Hematopoietic multipotent progenitor cell treated with erythropoietin and hydrocortisone succinate and interleukin-3 and kit ligand, for 4 days (in vitro differentiated cells): ENCODE measurements at places on chromosomes 4 and X.

GRCh38 chr4:176563591-176563990, 229.1 kb downstream of the VEGFC start:
- no peak for DNase-seq

- DNase-seq: no peak
Measured at GRCh38 chrX:69369999-69370398, 134.1 kb upstream of the NALF2 start.

DNA sequence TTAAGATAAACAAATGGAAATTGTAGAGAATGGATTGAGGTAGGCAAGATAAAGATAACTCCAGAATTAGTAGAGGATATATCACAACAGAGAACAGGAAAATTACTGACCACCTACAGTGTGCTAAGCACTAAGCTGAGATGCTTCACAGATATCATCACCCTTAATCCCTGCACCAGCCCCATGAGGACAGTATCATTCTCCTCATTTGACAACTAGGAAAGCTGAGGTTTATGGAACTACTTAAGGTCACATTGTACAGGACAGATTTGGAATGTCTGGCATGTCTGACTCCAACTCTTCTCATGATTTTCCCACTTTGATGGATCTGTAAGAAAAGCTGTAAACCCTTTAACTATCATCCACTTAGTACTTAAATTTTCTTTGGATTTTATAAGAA, 95.5 kb downstream of the CASK start:
- no peak for DNase-seq

DNA sequence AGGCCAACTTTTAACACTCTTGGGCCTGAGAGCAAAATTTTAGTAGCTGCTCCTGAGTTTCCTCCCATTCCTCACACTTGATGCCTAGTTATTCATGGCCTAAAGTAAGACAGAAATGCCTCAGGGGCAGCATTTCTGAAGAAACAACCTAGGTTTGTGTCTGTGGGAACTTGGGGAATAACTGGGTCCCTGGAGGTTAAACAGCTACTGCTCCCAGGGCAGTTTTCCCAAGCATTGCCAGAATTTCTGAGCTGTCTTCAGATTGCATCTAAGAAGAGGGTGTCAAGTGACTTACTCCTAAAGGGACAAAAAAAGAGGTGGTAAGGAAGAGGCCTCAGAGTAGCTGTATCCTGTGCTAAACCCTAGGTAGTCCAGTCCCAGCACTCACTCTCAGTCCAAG, 130.8 kb upstream of the ACSL4 start:
- DNase-seq: no peak

DNA sequence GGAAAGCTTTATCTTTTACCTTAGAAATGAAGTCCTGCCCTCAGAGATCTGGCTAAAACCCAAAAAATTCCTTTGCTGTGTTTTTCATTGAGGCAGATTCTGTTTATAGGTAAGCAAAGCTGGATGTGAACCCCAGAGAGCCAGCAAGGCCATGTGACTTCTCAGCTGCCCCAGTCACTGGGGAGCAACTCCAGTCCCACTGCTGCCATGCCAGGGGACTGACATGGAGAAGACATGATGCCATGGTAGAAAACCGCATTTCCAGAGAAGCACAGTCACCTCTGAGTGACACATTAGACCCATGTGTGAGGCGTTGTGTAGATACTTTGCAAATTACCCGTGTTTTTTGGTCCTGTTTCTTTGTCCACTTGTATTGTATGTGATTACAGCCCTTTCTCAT, 45.4 kb downstream of the PTTG2 start:
- DNase-seq: no peak

DNA sequence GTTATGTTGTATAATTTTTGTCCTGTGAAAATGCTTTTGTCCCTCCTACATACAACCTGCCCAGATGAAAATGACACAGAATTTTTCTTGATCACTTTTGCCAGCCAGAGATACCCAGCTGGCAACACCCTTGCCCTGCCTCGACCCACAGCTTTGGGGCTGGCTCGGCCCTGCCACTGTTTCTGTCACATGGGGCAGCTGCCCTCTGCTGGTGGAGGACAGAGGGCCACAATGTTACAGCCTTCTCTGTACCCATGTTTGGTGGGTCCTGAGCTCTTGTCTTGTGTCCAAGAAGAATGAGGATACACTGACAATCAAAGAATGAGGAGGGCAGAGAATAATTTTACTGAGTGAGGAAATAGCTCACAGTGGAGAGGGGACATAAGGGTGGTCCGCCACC, 31.1 kb downstream of the BMP15 start:
- peak; percentile 27 for DNase-seq

- no peak for DNase-seq
Measured at GRCh38 chr4:3077796-3078195, 3.3 kb downstream of the HTT start.

GRCh38 chr4:64121803-64122202, 287.4 kb downstream of the TECRL start:
- no peak for DNase-seq

DNA sequence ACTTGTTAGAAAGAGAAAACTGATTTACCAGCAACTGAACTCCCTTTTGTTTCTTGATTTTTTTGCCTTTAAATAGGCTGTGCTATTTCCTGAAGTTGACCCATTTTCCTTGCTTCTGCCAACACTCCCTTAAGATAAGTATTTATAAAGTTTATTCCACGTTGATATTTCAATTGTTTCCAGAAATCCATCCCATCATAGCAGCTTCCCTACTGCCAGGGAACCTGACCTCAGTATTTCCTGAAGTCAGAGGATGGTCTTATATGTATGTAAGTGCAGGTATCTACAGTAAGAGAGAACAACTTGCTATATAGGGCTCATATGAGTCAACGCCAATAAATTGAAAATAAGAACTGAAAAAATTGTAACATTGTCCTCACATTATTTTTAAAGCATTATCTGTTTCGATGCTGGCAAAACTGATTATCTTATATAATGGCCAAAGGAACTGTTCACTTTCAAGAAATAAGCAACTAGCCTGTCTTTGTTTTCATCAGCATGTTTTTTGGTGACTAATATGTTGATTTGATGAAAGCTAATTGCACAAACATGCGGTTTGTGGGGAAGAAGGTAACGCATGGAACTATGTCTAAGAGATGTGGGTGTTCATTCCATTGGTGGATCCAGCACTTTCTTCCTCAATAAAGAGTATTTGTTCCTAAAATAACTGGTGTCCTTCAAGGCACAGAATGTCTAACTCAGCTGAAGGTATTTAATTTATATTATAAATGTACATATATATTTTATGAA, 4.7 kb downstream of the LIMCH1 start:
- no peak for DNase-seq

DNA sequence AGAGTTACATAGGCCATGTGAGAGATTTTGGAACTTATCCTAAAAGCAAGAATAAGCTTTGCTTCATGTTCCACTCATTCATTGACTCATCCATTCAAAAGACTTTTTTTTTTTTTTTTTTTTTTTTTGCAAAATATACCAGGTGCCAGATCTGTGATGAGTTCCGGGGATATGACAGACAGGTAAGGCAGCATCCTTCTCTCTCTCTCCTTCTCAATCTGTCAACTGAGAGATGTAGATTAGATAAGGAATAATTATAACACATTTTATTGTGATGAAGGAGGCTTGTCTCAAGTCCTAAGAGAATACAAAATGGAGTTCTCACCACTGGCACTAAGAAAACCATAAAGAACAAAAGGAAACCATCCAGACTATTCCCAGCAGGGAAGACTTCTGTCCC, 190.2 kb upstream of the CPEB2 start:
- no peak for DNase-seq

DNA sequence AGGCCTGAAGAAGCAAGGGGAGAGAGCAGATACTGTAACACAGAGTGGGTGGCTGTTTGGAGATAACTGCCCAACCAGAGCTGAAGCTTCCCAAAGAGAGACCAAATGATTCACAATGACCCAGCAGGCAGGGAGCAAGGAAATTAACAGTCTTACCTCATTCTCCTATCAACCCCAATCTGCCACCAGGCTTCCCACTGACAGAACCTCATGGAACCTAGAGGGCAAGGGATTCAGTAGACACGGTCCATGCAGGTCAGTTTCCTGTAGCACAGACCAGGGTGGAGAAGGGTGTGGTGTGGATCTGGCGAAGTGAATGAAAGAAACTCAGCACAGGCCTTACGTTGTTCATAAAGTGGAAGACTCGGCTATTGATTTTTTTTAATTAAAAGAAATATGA, 60.7 kb upstream of the ALB start:
- peak; percentile 4 for DNase-seq

DNA sequence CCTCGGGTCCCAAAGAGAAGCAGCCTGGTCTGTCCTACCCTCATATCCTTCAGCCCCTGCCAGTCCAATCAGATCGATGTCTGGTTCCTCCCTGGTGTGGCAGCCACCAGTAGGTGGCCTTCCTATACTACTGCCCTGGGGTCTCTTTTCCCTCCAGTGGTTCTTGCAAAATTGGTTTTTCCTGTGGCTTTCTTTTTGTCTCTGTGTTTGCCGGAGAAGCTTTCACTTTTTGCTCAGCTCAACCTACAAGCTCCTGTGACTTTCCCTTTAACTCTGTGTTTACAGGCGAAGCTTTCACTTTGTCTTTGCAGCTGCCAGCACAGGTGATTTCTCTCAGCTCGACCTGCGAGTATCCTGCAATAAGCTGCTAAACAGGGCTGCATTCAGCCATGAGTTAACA, 46.8 kb downstream of the UGT2A3 start:
- peak; percentile 11 for DNase-seq

DNA sequence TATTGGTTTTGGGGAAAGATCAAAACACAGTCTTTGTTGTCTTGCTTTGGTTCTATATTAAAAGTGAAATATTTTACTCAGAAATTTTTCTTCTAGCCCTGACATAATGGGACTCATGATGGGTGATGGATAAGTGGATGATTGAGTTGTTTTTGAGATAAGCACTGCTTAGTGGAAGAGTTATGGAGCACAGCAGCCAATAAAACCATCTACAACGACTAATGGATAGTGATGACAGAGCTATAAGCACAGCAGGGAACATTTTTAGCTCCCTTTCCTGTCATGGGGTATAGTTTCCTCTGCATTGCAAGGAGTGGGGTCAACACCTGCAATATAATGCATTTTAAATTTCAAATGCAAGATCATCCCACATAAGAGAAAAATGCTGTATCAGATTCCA, 812.4 kb downstream of the STPG2 start:
- no peak for DNase-seq

DNA sequence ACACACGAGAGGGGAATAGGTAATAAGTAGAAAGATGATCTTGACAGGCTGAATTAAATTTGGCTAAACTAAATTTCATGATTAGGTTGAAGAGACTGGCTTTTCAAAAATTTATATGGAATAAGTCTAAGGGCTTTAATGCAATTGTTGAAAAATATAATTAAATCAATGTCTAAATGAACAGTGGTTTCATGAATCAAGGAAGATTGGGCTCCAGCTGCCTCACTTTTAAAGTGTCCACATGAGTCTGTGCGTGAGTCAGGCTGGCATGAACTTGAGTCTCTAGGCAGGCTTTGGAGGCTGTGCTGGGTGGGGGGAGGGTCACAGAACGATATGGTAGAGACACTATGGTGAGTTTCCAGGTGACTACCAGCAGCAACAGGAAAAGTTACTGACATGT, 111.9 kb downstream of the SORBS2 start:
- no peak for DNase-seq

DNA sequence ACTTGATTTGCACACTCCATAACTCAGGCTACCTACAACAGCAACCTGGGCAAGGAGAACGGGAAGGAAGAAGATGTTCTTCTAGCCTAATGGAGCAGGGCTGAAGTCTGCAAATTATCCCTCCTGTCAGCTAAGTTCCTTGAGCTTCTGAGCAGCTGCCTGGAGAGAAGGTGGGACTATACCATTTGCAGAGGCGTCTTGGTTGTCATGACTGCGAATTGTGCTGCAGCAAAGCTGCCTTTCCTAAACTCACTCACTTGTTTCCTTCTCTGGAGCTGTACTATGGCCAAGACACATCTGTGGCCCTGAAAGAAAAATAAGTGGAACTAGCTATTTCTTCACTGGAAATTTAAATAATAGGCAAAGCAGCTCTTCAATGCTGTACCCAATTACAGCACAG, 682.4 kb upstream of the GRIA3 start:
- DNase-seq: no peak

DNA sequence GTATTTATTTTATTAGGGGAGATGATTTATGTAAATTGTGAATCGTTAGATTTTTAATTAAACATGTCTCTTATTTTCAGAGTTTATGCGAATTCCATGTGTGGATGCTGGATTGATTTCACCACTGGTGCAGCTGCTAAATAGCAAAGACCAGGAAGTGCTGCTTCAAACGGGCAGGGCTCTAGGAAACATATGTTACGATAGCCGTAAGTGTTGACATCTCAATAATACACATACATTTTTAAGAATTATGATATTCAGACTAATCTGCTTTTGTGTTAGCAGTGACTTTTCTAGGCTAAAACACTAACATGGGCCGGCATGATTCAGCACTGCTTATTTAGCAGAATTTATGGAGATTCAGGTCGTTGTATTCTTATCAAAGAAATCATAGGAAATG, 91.2 kb downstream of the RAP1GDS1 start:
- DNase-seq: peak; percentile 74

DNA sequence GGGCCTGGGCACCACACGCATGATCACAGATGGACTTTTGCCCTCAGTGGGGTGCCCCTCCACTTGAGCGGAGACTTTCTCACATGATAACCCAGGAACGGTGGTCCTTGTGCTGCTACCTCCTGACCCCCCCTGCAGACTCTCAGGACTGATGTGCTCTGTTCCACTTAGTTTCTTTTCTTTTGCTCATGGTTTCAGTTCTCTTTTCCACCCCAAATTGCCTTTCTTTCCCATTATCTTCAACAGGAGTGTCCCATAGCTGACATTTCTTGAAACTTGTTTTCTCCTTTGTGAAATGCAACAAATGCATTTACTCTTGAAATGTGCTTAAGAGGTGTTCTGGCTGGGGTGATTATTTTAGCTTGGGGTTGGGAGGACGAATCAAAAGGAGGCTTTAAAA, 9.0 kb downstream of the MPC1L start:
- no peak for DNase-seq

- no peak for DNase-seq
Measured at GRCh38 chr4:79334341-79334740, 8.5 kb upstream of the NAA11 start.

GRCh38 chrX:45596188-45596808, 395.6 kb upstream of the DIPK2B start:
- no peak for DNase-seq

- no peak for DNase-seq
Measured at GRCh38 chr4:128564081-128564630, 245.3 kb upstream of the JADE1 start.

DNA sequence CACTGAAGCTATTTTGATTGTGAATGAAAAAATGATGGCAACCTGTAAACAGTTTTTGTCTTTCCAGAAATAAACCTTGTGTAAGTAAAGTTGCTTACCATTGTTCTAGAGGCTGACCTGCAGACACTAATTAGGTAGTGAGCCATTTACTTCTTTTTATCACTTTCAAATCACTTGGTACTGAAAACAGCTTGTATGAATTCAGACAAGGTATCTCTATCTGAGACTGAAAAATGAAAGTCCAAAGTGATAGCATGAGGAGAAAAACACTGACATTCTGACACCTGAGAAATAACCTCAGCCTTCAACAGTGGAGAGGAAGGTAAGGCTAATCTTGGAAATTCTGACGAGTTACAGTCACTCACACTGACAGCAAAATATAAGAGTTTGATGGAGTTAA, 238.8 kb downstream of the GPC3 start:
- DNase-seq: no peak
